IMR-90 (cell line): ENCODE measurements at places on chromosomes 13 and 19. TPM values are rescaled to one million over a fixed set of nuclear protein-coding genes. Genes with fewer than 3 reads are reported as not detected.
A peak's percentile ranks its signal among the peaks of the same experiment; 100 is the strongest.

- H3K4me3 ChIP-seq, result no peak overlapping the region
- no peaks in the 10 kb centered on the region for H3K36me3 ChIP-seq
- H3K4me1 ChIP-seq, result peaks cover 19% of the 10 kb centered on the region
- no peak for DNase-seq
- no peaks in the 10 kb centered on the region for H3K27me3 ChIP-seq
Measured at GRCh38 chr19:55212447-55212846, 3.1 kb upstream of the PTPRH start.

CD33 gene
- total RNA-seq, result not detected in 2 replicates

GRCh38 chr13:106484084-106484483 is 51.4 kb downstream of the EFNB2 start:
- H3K4me3 ChIP-seq, result no peak overlapping the region
- H3K27me3 ChIP-seq, result no peaks in the 10 kb centered on the region
- no peak for DNase-seq
- H3K4me1 ChIP-seq, result no peaks in the 10 kb centered on the region
- no peak overlapping the region for H3K27ac ChIP-seq
- H3K36me3 ChIP-seq, result no peaks in the 10 kb centered on the region

DNA sequence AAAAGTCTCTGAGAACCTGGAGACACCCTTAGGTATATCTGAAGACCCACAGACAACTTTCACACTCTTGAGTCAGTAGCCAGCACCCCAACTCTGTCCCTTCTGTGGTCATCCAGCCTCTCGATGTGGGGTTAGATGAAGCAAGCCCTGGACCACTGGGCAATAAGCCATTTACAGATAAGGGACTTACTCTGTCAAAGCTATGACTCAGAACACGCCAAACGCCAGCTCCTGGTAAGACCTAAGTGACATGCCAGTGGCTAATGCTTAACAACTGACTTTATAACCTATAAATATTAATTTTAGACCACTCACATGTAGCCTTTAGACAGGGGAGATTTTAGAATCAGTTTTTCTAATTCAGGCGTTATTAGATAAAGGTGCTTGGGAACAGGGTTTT is 85.7 kb downstream of the SHISA2 start:
- no peaks in the 10 kb centered on the region for H3K36me3 ChIP-seq
- no peak overlapping the region for H3K4me3 ChIP-seq
- no peaks in the 10 kb centered on the region for H3K4me1 ChIP-seq
- H3K27ac ChIP-seq, result no peak overlapping the region

- H3K27me3 ChIP-seq, result no peaks in the 10 kb centered on the region
- no peak for DNase-seq
- H3K27ac ChIP-seq, result no peak overlapping the region
- H3K4me3 ChIP-seq, result no peak overlapping the region
Measured at GRCh38 chr13:93964146-93964512, 515.4 kb downstream of the DCT start.

- no peaks in the 10 kb centered on the region for H3K36me3 ChIP-seq
- no peak overlapping the region for H3K27ac ChIP-seq
- peaks cover 79% of the 10 kb centered on the region for H3K27me3 ChIP-seq
- no peak overlapping the region for H3K4me3 ChIP-seq
Measured at GRCh38 chr19:35508129-35508528, 5.3 kb downstream of the DMKN start.

ZNF555 gene
- total RNA-seq, result 6.4 and 9.7 TPM in 2 replicates

GRCh38 chr13:94608586-94608985 is 6.9 kb downstream of the GPR180 start:
- no peak for DNase-seq
- no peak overlapping the region for H3K27ac ChIP-seq
- H3K27me3 ChIP-seq, result no peaks in the 10 kb centered on the region
- H3K4me3 ChIP-seq, result no peak overlapping the region

- no peak overlapping the region for H3K27ac ChIP-seq
- no peaks in the 10 kb centered on the region for H3K4me1 ChIP-seq
- H3K4me3 ChIP-seq, result no peak overlapping the region
Measured at GRCh38 chr13:84290386-84290785, 408.1 kb upstream of the SLITRK1 start.

DNA sequence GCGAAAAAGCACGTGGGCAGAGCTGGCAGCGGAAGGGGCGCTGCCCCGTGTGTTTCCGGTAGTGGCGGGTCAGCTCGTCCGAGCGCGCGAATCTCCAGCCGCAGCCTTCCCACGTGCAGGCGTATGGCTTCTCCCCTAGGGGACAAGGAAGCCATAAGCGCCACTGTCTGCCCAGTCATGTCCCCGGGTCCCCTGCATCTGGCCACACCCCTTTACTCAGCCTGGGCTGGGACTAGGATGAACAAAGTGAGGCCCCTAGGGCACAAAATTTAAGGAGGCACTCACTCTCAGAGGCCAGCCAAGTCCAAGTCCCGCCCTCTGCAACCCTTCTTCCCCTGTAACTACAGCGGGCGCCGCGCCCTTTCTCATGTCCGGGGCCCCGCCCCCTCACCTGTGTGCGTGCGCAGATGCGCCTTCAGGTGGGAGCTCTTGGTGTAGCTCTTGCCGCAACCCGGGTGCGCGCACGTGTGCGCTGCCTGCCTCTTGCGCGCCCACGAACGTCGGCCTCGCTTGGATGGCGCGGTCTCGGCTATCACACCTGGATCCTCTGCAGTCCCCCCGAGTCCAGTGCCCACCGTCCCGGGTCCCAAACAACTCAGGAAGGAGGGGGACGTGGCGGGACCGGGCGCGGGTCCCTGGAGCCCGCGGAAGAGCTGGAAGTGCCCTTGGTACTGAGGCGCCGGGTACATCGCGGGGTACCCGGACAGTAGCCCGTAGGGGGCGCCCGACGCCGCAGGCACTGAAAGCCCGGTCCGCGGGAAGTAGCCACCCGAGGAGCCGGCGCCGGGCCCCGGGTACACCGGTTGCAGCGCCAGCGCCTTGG is 1.9 kb downstream of the KLF1 start:
- H3K4me1 ChIP-seq, result peaks cover 5% of the 10 kb centered on the region; the same call in 1 of the 2 replicates
- peak overlapping the region; percentile 32 for H3K4me3 ChIP-seq
- peaks cover 40% of the 10 kb centered on the region for H3K27me3 ChIP-seq
- H3K27ac ChIP-seq, result no peak overlapping the region
- no peaks in the 10 kb centered on the region for H3K36me3 ChIP-seq

- no peak overlapping the region for H3K4me3 ChIP-seq
- no peaks in the 10 kb centered on the region for H3K4me1 ChIP-seq
- no peak for DNase-seq
- H3K27me3 ChIP-seq, result no peaks in the 10 kb centered on the region
- H3K27ac ChIP-seq, result no peak overlapping the region
Measured at GRCh38 chr13:48258002-48258401, 25.0 kb downstream of the ITM2B start.

GRCh38 chr13:107289540-107289939 is 721.6 kb upstream of the ARGLU1 start:
- peak; percentile 81 for DNase-seq
- H3K4me1 ChIP-seq, result peaks cover 7% of the 10 kb centered on the region
- H3K27me3 ChIP-seq, result no peaks in the 10 kb centered on the region
- H3K27ac ChIP-seq, result no peak overlapping the region

DNA sequence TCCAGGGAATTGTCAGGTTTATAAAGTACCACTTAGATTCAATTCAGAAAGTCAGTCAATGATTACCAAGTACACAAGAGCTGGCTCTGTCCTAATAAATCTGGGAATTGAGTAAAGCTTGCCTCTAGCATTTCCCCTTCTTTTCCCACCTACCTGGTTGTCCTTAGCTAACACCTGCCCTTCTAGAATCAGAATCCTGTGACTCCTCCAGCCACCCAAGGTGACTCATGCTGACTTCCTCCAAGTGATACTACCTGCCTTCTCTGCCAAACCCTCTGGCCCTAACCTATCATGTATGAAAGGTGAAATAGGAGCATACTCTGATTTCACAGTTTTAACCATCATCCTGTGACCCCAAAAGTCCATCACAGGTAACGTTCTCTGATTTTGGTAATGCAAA is 151.2 kb downstream of the DIAPH3 start:
- no peaks in the 10 kb centered on the region for H3K36me3 ChIP-seq
- H3K27ac ChIP-seq, result no peak overlapping the region
- no peaks in the 10 kb centered on the region for H3K4me1 ChIP-seq
- DNase-seq, result no peak
- no peaks in the 10 kb centered on the region for H3K27me3 ChIP-seq
- no peak overlapping the region for H3K4me3 ChIP-seq

MAB21L1 gene
- 0.72 and 0.83 TPM in 2 replicates for total RNA-seq

DNA sequence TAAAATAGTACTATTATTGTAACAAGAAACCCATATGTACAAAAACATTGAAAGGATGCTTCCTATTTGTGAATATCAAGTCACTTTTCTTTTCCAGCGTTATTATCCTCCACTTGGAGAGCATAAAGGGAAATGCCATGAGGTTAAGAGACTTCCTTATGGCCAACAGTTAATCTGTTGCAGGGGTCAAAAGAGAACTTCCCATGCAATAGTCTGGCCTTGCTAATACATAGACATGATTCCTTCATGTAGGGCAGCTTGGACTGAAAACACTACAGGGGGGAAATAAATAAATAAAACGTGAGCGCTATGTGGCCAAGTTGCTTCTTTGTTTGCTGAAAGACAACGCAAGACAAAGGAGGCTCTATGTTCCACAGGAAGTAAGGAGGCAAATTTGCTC is 269.1 kb upstream of the EDNRB start:
- no peaks in the 10 kb centered on the region; the same call in 1 of the 2 replicates for H3K4me1 ChIP-seq
- H3K36me3 ChIP-seq, result no peaks in the 10 kb centered on the region
- no peak overlapping the region for H3K4me3 ChIP-seq
- H3K27ac ChIP-seq, result no peak overlapping the region

ADGRE3 gene
- total RNA-seq, result not detected in 2 replicates

GRCh38 chr13:26401578-26402021 is 147.7 kb downstream of the CDK8 start:
- DNase-seq, result no peak
- H3K4me3 ChIP-seq, result no peak overlapping the region
- no peaks in the 10 kb centered on the region for H3K4me1 ChIP-seq
- peaks cover 15% of the 10 kb centered on the region for H3K36me3 ChIP-seq
- no peaks in the 10 kb centered on the region for H3K27me3 ChIP-seq

GRCh38 chr13:105918842-105919741 is 616.4 kb downstream of the EFNB2 start:
- H3K36me3 ChIP-seq, result no peaks in the 10 kb centered on the region
- peak overlapping the region; percentile 34; the same call in 1 of the 2 replicates for H3K27ac ChIP-seq
- peak; percentile 82 for DNase-seq
- H3K4me1 ChIP-seq, result peaks cover 3% of the 10 kb centered on the region; the same call in 1 of the 2 replicates
- H3K27me3 ChIP-seq, result no peaks in the 10 kb centered on the region
- H3K4me3 ChIP-seq, result no peak overlapping the region
